Astrocyte of the hippocampus (primary cell): ENCODE measurements at places on chromosomes 3 and 15.

DNA sequence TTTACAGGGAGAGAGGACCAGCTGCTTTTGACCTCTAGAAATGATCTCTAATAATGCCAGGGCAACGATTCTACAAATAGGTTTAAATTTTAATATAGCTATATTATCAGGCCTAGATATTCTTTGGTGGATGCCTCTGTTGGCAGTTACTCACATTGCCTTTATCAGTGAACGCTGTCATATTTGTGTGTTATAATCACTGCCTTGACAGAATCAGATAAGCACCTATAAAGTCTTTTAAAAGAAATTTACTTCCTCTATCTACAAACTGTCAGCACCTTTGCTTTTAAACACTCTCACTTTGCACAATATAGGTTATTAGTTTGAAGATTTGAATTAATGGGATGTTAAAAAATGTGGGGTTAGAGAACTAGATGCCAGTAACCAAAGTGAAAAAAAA is 324.1 kb downstream of the ZIC1 start:
- no peak for DNase-seq

DNA sequence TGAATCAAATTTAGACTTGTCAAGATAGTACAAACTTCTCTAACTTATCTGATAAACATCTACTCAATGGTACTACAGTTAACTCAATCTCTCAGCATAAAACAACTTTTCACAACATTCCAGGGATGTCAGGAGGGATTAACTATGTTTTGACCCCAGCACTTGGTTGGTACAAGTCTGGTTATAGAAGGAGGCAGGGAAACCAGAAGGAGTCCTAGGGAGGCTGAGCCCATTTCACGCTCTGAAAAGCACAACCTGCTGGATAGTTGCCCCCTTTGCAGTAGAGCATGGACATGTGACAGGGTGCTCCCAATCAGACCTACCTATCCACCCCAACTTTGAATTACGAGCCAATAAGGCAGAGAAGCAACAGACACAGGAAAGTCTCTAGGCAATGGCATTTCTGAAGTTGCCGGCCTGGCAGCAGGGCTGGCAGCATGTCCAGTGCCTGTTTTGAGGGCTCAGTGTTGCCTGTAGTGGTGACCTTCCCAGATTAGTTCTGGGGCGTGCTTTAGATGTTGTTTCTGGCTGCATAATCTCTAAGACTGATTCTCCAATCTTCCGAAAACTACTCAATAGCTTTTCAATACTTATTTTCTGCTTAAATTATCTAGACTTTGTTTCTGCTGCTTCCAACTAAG is 8.2 kb downstream of the ANKUB1 start:
- peak; percentile 85 for DNase-seq

DNA sequence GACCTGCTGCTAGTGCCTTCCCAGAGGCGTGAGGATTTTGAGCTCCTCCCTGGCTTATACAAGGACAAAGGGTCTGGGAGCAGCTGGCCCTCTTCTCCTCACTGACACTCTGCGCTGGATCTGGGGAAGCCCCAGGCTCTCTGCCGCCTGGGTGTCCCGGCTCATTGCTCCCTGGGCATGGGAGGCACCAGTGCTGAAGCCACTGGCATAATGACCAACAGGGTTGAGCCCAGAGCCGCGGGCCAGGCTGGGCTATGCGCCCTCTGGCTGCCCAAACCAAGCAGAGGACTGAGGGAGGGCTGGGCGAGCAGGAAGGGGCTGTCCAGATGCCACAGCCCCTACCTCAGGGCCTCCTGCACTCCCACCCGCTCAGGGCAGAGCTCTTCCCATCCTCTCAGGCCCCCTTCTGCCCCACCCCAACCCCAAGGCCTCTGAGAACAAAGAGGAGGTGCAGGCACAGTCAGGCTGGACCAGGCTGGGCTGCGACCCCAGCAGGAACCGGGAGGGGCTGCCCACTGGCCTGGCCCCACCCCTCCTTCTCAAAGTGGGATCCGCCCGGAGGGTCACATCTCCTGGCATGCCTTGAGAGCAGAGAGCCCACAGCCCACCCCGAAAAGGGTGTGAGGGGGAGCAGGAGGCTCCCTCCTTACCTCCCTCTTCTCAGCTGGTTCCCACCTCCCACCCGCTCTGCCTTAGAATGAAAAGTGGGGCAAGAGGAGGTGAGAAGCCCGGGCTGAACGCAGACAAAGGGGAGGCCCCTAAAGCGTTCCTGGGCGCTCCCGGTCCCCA is 1.6 kb downstream of the LINGO1 start:
- DNase-seq: peak; percentile 50

GRCh38 chr15:29126821-29127461 is 142.7 kb downstream of the NSMCE3 start:
- DNase-seq: no peak

DNA sequence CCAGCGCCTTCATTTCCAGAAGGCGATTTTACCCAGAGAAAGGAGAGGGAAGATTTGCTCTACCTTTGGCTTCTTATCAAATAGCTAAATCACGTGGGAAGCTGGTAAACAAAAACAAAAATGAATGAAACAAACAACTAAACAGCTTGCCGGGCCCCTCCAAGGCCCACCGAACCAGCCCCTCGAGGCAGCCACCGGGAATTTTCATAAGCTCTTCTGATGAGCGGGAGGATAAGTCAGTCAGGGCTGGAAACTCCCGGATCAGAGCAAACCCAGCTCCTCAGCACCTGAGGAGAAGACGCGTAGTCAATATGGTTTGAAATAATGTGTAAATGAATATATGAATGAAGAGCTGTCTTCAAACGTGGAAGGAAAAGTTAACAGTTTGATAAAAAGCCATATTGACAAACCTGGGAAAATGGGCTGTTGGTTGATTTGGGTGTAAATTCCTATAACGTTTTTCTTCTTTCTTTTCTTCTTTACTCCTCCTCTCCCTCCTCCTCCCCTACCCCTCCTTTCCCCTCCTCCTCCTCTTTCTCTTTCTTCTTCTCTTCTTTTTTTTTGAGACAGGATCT is 10.7 kb downstream of the RPLP1 start:
- no peak for DNase-seq

DNA sequence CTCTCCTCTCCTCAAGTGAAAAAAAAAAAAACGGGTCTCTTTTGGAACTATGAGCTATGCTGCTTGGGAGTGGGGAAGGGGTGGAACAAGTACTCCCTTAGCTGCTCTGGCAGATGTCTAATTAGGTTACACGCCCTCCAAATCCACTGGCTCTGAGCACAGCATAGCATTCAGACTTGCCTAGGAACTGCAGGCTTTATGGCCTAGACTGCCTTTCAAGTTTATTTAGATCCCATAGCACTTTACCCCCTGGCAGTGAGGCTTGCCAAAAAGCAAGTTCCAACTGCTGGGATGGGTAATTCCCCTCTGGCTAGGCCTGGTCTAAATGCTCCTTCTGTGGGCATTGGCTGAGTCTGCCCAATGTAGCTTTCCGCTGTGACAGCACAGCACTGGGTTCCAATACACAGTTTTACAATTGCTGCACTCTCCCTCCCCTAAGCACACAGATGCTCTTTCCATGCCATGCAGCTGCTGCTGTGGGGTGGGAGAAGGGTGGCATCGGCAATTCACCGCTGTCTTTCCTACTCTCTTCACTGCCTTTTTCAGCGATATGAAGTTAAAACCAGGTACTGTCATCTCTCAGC is 152.8 kb downstream of the KCNAB1 start:
- no peak for DNase-seq

- no peak for DNase-seq
Observed at GRCh38 chr15:36775209-36775608, 195.8 kb downstream of the CDIN1 start.

DNA sequence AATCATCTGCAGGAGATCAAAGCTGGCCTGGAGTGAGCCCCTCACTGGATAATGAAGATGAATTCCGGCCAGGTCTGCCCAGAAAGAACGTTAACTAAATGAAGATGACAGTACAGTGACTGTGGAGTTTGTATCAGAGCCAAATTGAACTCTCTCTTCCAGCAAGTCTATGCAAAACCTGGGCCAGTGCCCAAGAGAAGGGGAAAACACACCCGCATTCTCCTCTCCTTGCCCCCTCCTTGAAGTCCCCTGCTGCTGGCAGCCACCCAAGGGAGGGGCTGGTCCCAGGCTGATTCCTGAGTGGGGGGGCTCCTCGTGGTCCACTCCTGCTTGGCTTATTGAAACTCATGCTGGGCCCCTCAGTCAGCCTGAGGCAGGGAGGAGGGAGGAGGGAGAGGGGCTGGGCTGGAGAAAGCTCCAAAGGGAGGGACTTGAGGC is 155.7 kb downstream of the RAB11A start:
- DNase-seq: peak; percentile 58

GRCh38 chr3:81995329-81995728 is 233.9 kb upstream of the GBE1 start:
- no peak for DNase-seq
